ENCODE measurements at places on chromosomes 7 and 10.
A peak's percentile ranks its signal among the peaks of the same experiment; 100 is the strongest.

DNA sequence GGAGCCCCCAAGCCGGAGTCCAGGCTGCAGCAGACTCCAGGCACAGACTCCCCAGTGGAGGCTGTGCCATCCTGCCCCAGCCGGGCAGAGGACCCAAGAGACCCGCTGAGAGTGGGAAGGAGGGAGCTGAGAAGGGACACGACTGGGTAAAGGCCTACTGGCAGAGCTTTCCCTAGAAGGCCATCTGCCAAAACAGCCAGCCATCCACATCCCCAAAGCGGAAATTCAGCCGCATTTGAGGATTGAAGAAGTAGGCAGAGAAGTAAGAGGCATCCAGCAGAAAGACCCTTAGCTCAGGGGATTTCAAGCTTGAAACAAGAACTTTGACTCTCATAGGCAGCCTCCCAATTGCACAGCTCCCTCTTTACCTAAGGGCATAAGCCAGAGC lies 857 bp downstream of the CPXM2 start:
- no peak for DNase-seq

GRCh38 chr7:128123291-128124037 lies 92.2 kb upstream of the LRRC4 start:
- DNase-seq, result no peak

GRCh38 chr10:73467206-73467605 lies 28.6 kb downstream of the PPP3CB start:
- DNase-seq, result no peak

DNA sequence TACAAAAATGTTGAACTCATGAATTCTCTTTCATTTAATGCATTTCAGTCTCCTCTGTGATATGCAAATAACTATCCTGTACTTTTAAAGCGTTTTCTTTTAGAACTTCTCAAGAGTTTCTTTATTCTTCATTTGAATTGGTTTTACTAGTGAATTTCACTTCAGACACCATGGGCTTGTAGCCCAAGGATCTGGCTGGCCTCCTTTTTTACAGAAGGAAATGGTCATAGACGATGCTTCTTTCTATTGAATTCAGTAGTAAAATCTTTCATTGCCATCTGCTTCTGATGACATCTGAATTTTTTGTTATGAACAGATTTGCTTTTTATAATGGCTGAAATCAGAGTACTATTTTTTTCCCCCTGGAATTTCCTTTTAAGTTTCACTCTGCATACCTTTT lies 135.2 kb upstream of the ETV1 start:
- DNase-seq, result no peak

DNA sequence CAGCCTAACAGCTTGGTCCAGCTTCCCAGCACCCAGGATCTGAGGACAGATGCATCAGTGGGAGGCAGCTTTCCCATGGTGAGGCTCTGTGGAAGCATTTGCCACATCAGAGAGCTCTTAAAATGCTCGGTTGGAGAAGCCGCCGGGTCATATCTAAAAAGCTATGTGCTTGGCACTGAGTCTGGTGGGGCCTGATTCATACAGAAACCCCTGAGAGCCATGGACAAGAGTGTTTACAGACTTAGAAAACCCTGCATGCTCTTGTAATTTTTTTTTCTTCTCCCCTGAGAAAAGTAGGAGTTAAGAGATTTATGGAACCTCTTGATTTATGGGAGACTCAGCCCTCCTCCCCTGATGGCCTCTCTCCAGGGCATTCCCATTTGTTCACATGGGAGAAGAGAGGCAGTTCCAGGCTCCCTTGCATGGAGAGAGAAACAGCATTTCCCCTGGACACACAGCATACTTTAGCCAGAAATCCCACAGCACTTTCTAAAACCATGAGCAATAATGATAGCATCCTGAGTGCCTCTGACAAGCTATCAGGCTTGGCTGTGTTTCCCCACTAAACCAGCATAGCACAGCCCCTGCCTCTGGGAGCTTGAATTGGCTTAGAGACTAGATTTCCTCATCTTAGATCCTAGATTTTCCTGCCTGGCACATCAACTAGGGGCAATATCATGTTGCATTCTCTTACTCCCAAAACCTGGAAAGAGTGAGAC lies 322.1 kb upstream of the AUTS2 start:
- no peak for DNase-seq

GRCh38 chr10:48632166-48632565 lies 27.3 kb upstream of the ARHGAP22 start:
- DNase-seq, result no peak

DNA sequence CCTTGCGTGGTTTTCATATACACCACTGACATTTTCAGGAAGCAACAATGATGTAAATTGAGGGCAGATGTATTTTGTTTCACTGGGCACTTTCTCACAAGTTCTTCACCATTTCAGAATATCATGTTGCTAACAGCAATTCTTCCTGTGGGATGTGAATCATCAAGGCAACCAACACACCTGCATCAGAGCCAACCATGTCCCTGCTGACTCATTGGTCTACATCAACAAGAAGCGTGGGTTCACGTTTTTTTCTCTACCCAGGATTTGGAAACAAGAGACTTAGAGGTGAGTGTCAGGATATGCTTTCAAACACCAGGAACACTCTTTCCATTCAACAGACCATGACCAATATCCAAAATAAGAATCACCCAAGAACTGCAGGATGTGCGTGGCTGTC lies 203.9 kb downstream of the TEX36 start:
- no peak for DNase-seq

DNA sequence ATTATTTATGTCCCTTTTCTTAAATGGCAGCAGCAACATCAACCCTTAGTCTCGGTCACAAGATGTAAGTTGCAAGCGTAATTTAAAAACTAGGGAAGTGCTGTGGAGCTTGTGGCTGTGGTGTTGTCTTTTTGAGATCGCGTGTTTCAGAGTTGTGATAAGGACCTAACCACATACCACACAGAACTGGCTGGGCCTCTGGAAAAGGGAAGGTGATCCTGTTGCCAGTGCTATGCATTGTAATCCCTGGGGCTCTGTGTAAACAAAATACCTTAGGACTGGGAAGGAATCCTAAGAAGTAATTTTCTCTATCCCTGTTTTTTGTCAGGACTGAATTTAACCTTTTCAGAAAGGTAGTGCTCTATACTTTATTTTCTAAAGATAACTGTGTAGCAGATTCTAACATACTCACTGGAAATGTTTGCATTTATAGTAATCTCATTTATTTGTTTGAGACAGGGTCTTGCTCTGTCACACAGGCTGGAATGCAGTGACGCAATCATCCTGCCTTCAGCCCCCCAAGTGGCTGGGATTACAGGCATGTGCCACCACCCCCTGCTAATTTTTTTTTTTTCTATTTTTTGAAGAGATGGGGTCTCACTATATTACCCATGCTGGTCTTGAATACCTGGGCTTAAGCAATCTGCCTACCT lies 60.4 kb downstream of the INPP5F start:
- DNase-seq, result peak; percentile 7

DNA sequence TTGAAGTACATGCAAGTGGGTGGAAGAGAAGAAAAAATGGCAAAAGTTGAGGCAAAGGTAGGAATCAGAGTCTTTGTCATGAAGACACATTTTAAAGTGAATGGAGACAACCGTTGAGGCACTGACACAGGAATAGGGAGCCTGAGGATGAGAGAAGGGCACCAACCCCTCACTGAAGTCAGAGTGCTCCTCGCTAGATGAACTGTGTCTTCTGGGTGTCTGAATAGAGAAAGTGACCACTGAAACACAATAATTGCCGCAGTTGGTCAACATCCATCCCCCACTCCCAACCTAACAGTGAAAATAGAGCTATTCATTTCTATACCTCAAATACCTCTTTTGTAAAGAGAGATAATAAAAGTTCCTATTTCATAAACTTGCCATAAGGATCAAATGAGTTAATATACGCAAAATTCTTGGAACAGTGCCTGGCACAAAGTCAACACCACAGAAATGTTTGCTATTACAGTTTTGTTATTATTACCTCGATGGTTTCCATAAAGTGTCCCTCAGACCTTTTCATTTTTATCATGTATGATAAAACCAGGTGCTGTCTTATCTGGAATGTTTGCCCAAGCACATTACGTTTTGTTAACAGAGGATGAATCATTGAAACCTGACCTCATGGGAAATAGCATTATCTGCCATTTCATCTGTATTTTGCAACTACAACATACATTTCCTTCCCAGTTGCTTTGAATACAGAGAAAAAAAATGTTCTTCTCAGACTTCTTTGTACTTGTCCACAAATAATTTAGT lies 61.8 kb upstream of the SP4 start:
- no peak for DNase-seq

GRCh38 chr7:44078521-44078920 lies 3.8 kb downstream of the POLM start:
- DNase-seq, result no peak

DNA sequence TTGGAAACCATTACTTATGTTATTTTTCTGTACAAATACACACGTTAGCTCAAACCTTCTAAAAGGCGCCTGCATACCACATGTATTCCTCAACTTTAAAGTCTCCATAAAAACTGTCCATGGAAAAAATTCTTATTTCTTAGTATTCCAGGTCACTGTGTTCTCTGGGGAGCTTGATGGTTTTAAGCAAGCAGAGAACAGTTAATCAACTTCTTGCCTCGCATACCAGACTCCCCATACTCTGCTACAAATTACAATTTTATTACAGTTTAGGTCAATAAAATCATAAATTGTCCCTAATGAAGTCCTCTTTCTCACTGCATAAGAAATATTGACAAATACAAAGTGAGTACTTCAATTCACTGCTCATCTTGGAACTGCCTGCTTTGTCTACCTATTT lies 77.0 kb upstream of the GPR22 start:
- no peak for DNase-seq

GRCh38 chr10:97518301-97519043 lies 19.7 kb downstream of the UBTD1 start:
- DNase-seq, result no peak

- DNase-seq, result no peak
Observed at GRCh38 chr7:133609806-133610205, 356.9 kb downstream of the EXOC4 start.

GRCh38 chr7:153588586-153588985 lies 463.6 kb upstream of the DPP6 start:
- no peak for DNase-seq

DNA sequence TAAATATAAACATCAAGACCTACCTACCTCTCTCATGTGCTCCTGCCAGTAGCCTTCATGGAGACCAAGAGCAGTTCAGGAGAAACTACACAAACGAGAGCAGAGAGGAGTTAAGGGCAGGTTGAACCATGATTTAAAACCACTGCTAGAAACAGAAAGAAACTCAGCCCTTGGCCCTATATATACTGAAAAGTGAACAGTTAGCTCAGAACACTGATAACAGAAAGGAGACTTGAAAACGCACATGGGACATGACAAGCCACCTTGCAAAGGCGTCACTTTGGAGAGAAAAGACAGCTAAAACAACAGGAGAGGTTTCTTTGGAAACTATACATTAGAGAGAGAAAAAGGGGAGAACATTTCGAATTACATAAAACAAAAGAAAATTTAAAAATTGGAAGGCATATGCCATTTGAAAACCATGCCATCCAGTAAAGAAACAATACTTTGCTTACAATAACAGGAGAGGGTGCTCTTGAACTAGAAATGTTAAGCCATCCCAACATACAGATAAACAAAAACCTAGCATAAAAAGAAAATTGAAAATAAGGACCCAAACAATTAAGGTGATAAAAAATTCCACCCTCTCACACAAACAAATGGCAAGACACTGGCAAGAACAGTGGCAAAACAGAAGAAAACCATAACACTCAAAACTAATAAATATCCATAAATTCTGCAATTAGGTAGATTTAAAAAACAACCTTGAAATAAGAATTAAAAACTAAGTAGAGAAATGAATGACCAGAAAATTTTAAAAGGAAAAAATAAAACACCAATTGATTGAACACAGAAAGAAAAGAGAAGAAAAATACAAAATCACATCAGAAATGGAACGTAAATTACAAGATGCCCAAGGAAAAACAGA lies 232.7 kb downstream of the IMMP2L start:
- no peak for DNase-seq

GRCh38 chr10:127374074-127374680 lies 174.9 kb upstream of the NPS start:
- no peak for DNase-seq

DNA sequence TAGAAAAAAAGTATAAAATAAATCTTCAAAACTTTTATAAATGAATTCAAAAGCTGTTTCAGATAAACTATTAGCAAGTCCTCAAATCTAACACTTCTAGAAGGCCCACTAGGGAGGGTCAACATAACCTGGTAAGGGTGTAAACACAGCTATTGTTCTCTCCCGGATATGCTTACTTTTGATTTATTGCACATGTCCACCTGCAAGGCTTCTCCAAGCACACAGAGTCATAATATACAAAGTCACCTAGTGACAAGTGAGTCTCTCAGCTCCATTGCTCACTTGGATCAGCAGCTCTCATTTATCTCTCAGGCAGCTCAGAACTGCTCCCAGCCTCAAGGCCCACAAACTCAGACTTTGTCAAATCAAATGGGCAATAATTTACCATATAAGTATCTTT lies 44.0 kb upstream of the COL1A2 start:
- DNase-seq, result no peak

- DNase-seq, result no peak
Observed at GRCh38 chr7:149616898-149617297, 119.3 kb upstream of the ZNF746 start.

- no peak for DNase-seq
Observed at GRCh38 chr7:87107949-87108776, 44.1 kb upstream of the DMTF1 start.

DNA sequence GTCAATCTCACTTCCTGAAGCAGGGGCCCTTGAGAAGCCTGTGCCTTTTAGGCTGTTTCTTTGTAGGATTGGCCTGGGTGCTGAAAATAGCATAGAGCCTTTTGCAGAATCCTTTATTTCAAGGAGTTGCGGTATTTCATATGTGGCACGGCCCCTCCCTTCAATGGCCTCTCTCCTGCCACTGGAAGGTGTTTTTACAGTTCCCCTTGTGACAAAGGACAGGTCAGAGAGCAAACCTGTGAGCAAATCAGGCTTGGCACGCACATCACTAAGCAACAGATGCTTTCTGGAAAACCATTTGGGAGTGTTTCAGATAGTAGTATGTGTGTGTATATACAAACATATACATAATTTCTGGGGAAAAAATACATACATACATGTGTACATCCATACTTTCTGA lies 388.6 kb upstream of the C7orf33 start:
- DNase-seq, result no peak

GRCh38 chr7:16634271-16634738 lies 11.2 kb downstream of the ANKMY2 start:
- no peak for DNase-seq

GRCh38 chr7:786472-787255 lies 45.6 kb upstream of the SUN1 start:
- DNase-seq, result peak; percentile 69

Data from CD4-positive, alpha-beta T cell treated with Interleukin-10 for 1 hour (primary cell).